ENCODE measurements at places on chromosomes 16 and 17.
A peak's percentile ranks its signal among the peaks of the same experiment; 100 is the strongest.

- no peak for DNase-seq
These were observed 160.3 kb downstream of the PCTP start for GRCh38 chr17:55911186-55911585.

DNA sequence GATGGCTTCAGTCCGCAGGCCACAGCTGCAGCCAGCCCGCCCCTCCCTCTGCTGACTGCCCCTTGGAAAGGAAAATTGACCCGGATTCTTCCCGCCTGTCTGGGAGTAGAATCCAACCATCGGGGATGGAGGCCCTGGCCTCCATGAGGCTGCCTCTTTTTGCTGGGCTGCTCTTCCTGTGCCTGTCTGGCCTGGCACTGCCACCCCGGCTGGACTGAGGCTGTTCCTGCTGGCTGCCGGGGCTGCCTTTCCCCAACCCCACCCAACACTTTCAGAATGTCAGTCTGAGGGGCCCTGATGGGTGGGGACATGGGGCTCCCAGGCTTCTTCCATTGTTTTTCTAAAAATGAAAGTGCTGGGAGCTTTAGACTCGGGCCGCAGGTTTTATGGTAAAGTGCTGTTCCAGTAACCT is 7.3 kb downstream of the BAHCC1 start:
- no peak for DNase-seq

- no peak for DNase-seq
These were observed 19.8 kb upstream of the CHMP6 start for GRCh38 chr17:80971704-80972304.

- DNase-seq, result no peak
These were observed 434.8 kb downstream of the SLC39A11 start for GRCh38 chr17:72657467-72658317.

DNA sequence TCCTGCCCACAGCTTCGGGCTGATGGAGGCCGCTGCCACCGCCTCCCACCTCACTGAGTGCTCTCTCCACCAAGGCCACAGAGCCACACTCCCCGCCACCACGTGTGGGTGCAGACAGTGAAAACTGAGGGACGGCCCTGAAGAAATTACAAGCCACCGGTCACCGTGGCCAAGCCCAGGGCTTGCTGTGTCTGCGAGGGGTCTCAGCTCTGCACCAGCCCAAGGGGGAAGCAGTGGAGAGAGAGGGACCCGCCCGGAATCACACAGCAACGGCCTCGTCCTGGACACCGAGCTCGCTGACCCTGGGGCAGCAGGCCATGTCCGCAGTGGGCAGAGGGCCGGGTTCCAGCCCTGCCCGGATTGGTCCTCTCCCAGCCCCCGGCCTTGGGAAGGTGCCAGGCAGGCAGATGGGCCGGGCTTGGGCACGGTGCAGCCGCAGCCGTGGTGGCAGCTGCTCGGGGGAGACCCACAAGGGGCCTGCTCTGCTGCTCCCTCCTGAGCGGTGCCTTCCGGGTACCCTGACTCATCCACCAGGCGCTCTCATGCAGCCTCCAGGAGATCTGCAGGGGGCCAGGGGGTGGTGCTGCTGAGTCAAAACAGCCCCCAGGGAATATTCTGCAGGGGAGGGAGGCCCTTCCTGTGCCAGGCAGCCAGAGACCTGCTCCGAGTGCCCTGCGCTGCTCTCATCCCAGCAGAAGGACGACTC is 52.0 kb downstream of the CBFA2T3 start:
- no peak for DNase-seq

- no peak for DNase-seq
These were observed at the start of gene ODF4 for GRCh38 chr17:8339540-8339939. Gene ODF4 (plus strand): TSS chr17:8339840. CDS start chr17:8340052, 212 bp downstream.

DNA sequence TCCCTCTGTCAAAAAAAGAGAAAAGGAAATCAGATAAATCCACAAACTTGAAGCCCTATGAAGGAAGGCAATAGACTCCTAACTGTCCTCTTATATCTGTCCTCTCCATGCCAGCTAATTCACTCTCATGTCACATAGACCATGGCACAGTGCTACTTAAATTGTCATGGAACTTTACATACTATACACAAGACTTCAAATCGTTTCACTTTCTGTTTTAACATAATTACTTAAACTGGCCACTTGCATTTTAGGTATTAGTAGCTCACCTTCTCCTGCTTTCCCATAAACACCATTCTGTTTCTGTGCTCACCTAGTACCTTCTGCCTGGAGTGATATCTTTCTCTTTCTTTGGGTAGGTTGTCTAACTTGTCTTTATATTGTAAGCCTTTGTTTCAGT is 816.7 kb upstream of the KIF2B start:
- no peak for DNase-seq

GRCh38 chr16:75471723-75472633 is 7.5 kb upstream of the TMEM170A start:
- DNase-seq, result no peak

- DNase-seq, result no peak
These were observed 147.6 kb upstream of the MPHOSPH6 start for GRCh38 chr16:82317411-82318167.

GRCh38 chr17:82674656-82675475 is 23.6 kb downstream of the RAB40B start:
- DNase-seq, result no peak

- no peak for DNase-seq
These were observed 60.1 kb upstream of the DYNLRB2 start for GRCh38 chr16:80480664-80481063.

GRCh38 chr16:11094075-11094856 is 149.9 kb downstream of the CLEC16A start:
- DNase-seq, result no peak

- no peak for DNase-seq
These were observed 66.2 kb downstream of the TMEM132E start for GRCh38 chr17:34645594-34645993.

GRCh38 chr16:10976634-10977033 is 32.3 kb downstream of the CLEC16A start:
- no peak for DNase-seq

DNA sequence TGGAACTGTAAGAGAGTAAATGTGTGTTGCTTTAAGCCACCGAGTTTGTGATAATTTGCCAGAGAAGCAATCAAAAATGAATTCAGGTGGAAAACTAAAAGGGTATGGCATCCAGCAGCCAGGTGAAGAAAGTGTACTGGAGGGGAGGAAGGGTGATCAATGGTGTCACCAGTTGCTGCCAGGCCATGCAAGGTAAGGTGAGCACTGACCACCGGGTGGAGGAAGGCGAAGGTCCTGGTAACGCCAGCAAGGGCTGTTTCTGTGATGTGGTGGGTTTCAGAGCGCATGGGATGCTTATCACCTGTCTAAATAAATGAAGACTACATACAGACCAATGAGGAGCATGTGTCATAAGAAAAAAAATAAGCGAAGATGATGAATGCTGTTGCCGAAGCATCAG is 6.9 kb downstream of the FA2H start:
- DNase-seq, result no peak

DNA sequence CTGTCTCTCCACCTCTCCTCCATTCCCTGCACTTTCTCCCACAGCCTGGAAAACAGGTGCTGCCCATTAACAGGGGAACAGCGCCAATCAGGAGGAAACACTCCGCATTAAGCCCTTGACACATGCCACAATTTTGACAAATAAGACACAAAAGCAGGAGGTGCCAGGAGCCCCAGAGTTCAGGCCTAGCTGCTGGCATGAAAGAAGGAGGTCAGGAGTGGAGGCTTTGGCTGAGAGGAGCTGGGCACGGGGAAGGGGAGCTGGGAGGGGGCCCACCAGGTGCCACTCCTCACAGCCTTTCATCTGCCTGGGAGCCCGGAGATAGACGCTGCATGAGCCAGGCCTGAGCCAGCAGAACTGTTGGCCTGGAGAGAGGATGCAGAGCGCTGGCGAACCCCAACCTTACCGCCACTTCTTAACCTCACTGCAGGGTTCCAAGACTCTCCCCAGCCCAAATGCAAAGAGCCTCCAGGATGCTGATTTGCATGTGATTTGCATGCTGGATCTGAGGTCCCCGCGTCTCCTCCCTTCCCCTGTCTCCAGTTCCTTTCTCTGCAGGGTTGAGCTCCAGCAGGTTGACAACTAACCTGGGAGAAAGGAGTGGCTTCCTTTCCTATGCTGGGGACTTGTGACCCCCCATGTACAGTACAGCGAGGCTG is 139.8 kb upstream of the SDK2 start:
- no peak for DNase-seq

- peak; percentile 85 for DNase-seq
These were observed 41.1 kb upstream of the FOXJ1 start for GRCh38 chr17:76182016-76182764.

DNA sequence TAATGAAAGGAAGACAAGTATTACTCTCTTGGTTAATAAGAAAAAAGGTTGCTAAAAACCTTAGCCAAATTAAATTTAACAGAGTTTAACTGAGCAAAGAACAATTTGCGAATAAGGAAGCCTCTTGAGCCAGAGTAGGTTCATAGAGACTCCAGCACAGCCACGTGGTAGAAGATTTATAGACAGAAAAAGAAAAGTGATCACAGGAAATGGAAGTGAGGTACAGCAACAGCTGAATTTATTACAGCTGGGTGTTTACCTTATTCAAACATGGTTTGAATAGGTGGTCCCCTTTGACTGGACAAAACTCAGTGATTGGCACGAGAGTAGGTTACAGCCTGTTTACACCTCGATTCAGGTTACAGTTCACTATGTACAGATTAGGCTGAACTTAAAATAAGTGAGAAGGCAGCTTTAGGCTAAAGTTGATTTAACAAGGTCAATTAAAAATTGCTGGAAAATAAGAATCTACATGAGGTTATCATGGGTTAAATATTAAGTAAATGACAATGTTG is 3.3 kb upstream of the CCL15 start:
- DNase-seq, result no peak

- no peak for DNase-seq
These were observed 1.2 kb downstream of the BRIP1 start for GRCh38 chr17:61862105-61862574.
